ENCODE measurements at places on chromosomes 2 and 18.

DNA sequence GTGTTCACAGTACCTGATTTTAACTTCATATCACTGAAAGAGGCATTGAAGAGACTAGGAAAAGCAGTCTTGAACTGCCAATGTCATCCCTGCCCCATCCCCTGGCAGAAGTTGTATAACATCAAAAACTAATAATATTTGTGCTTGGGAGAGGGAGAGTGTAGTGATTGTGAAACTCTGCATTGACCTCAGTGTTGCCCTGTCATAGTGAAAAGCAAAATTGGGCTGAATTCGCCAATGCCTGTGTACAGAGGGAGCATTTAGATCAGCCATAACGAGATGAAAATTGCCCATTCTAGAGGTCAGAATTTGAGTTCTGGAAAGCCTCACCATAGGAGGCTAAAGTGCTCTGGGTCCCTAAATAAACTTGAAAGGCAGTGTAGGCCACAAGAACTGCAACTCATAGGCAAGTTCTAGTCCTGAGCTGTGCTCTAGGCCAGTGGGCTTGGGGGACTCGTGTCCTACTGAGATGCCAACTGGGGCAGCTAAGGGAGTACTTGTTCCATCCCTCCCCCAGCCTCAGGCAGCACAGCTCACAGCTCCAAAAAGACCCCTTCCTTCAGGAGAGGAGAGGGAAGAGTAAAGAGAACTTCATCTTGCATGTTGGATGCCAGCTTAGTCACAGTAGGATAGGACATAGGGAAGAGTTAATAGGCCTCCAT lies 855.6 kb downstream of the TSN start:
- DNase-seq, result no peak

DNA sequence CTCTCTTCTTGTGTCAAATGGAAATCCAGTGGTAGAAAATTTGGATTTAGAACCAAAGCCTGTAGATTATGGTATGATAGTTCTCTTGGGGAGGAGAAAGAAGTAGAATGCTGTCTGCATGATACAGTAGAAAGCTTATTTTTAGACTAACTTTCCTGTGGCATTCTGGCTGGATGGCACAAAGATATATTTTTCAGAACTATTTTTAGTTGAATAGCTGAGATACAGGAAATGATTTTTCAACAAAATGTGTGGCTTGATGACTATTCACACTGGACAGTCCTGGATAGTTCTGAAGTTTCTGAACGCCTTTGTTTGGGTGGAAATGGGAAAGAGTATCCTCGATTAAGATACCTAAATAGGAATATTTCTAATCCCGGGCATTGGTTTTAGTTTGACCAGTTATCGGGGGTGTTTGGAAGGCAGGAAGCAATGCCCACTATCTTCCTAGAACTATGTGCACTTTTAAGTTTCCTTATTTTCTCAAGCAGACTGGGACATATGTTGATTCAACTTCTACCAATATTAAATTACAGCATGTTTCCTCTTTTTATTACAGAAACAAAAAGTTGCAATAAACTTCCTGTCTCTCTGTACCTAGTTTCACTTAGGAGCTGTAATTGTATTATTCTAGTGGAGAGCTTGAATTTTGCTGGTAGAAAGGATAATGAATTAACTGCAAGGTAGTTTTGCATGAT lies 32.1 kb downstream of the GDF7 start:
- DNase-seq, result no peak

- DNase-seq, result no peak
These were observed 266.3 kb downstream of the MREG start for GRCh38 chr2:215746887-215747615.

GRCh38 chr18:31424383-31424988 lies 23.1 kb upstream of the DSG3 start:
- DNase-seq, result peak; percentile 3

All from stimulated activated CD4-positive, alpha-beta T cell treated with anti-CD3 and anti-CD28 coated beads, Interleukin-2, amount 100 ng/mL, for 48 hours (primary cell).